ENCODE measurements at places on chromosomes 16 and 17.
A peak's percentile ranks its signal among the peaks of the same experiment; 100 is the strongest.

DNA sequence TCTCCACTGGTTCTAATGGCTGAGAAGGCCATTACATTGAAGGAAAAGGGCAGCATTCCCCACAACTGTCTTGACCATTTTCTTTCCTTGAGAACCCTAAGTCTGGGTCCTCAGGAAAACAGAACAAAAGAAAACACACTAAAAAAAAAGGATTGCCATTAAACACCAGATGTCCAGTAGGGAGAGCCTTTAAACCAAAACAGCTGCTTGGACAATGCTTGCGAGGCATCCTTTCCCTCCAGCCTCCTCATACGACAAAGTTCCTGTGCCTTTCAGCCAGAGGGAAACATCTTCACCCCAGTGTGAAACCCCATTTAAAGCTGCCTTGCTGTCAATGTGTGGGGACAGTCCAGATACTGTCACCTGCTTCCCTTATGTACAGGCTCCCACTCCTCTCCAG is 74.3 kb downstream of the MMD start:
- DNase-seq: no peak

DNA sequence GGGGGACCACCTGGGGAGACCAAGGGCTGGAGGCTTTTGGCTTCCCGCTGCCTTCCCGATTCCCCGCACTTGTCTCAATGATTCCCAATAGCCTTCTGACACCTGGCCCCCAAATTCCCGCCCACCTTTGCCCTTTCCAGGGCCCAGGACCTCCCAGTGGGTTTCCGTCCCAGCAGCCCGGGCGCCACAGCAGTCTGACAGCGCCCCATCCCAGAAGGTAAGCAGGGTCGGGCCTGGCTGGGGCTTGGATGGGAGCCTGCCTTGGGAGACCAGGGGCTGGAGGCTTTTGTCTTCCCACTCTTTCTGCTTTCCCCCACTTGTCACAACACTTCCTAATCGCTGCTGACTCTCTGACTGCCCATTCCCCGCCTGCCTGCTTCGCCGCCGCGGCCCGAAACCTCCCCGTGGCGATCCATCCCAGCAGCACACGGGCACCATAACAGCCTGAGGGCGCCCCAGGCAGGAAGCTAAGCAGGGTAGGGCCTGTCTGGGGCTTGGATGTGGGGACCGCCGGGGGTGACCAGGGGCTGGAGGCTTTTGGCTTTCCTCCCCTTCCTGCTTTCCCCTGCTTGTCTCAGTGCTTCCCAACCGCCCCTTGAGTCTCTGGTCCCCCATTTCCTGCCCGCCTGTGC is 2289.3 kb downstream of the TP53TG3F start:
- no peak for DNase-seq

DNA sequence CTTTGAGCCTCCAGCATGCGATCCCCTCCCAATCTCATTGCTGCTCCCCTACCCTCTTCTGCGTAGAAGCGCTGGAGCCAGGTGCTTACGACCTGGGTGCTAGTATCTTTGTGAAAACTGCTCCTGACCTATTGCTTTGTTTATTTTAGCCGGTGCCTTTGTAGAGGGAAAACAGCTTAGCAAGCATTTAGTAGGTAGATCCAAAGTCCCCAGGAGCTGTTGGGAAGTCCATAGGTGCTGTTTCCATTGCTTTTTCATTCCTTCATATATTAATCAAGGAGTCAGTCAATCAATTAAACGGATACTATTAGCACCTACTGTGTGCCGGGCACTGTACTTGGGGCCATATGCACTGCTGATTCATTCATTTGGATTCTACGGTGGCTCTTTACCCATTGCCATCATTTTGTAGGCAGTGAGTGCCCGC is 497.6 kb downstream of the WWOX start:
- DNase-seq: no peak

- peak; percentile 95 for DNase-seq
Observed at GRCh38 chr17:63834431-63835166, 7.1 kb upstream of the FTSJ3 start.

DNA sequence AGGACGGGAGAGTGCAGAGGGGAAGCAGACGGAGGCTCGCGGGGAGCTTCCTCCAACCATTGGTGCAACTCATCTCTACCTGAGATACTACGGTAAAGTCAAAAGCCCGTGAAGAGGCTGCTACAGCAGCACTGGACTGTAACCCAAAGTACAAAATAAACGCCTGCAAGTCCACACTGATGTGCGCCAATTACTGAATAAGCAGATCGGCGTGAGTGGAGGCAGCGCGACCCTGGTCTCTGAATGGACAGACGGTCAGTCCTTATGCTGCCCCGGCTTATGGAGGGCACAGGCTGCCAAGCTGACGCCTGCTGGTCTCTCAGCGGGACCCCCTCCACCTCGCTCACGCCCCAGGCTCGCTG is 58.5 kb downstream of the LMF1 start:
- DNase-seq: no peak

DNA sequence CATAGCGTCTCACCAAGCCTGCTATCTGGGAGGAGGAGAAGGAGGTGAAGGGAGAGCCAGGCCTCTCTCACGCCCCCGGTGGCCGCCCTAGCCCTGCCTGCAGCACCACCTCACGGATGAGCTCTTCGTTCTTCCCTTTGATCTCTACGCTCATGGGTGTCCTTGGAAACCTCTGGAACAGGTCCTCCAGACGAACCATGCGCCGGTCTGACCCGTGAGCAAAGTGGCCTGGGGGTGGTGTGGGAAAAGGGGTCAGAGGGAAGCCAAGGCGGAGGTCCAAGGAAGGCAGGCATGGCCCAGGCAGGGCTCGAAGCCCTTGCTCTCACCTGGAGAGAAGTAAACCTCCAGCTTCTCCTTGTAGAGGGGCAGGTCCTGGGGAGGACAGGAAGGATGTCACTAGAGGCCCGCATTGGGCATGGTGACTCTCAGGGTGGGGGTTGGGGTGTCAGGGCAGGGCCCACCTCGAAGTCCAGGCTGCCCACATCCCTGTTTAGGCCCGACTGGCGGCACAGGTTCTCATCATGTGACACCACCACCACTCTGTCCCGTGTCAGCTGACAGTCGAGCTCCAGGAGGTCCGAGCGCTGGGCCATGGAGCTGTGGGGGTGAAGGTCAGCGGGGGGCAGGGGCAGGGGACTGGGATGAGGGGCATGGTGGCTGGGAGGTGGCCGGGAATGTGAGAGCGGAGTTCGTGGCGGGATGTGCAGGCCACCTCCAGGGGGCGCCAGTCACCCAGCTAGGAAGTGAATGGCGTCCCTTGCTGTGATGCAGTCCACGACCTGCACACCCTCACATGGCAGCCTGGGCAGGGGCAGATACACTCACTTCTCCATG is 923 bp downstream of the GDPD3 start:
- peak; percentile 77 for DNase-seq

GRCh38 chr16:15980329-15980728 is 30.9 kb downstream of the ABCC1 start:
- no peak for DNase-seq

GRCh38 chr16:67530013-67530939 is 1.6 kb downstream of the RIPOR1 start:
- no peak for DNase-seq

DNA sequence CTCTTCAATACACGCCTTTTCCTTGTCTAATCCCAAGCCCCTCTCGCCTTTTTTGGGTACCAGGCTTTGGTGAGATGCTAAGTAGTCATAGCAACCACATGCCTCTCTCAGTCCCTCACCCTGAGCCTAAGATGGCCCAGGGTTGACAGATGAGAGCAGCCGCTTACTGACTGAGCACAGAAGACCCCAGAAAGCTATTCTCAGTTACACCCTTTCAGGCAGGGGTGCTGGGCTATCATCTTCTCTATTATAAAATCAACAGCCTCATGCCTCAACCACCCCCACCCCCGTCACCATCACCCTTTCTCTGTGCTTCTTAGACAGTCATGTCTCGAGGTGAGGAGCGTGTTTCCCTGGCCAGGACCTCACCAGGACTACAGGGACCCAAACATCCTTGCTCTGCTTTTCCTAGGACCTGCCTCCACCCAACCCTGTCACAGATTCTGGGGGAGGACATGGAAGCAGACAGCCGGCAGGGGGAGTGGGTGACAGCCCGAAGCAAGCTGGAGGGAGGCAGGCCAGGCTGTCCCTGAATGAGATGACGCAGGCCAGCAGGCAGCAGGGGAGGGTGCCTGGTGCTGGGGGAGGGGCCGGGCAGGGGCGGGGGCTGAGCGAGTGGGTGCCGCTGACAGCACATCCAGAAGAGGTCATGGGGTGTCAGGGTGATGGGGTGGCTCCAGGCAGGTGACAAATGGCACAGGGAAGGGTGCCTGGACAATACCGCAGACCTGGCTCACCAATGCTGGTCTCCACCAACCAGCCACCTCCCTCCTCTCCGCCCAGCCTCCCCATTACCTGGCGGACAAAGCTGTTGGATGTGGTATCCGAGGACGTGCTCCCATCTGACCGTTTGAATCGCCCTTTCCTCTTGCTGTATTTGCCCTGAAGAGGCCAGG is 3.1 kb downstream of the CACNB1 start:
- DNase-seq: peak; percentile 72

GRCh38 chr16:2096853-2097595 is 38.7 kb downstream of the PKD1 start:
- DNase-seq: no peak

DNA sequence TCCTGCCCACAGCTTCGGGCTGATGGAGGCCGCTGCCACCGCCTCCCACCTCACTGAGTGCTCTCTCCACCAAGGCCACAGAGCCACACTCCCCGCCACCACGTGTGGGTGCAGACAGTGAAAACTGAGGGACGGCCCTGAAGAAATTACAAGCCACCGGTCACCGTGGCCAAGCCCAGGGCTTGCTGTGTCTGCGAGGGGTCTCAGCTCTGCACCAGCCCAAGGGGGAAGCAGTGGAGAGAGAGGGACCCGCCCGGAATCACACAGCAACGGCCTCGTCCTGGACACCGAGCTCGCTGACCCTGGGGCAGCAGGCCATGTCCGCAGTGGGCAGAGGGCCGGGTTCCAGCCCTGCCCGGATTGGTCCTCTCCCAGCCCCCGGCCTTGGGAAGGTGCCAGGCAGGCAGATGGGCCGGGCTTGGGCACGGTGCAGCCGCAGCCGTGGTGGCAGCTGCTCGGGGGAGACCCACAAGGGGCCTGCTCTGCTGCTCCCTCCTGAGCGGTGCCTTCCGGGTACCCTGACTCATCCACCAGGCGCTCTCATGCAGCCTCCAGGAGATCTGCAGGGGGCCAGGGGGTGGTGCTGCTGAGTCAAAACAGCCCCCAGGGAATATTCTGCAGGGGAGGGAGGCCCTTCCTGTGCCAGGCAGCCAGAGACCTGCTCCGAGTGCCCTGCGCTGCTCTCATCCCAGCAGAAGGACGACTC is 52.0 kb downstream of the CBFA2T3 start:
- DNase-seq: peak; percentile 97

DNA sequence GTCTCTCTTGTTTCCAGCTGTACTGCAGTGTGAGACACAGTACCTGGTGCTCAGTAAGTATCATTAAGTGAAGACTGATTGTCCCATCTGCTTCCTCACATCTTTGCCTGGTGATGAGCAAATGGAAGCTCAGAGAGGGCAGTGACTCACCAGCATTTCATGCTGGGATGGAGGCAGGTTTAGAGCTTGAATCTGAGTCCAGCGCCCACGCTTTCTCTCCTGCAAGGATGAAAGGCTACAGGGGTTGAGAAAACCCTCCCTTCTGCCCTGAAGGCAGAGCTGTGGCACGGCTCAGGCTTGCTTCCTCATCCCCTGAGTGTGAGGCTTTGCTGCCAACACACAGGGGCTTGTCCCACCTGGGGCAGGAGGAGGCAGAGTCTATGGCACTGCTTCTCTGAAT is 1.5 kb upstream of the RNF112 start:
- peak; percentile 20 for DNase-seq

DNA sequence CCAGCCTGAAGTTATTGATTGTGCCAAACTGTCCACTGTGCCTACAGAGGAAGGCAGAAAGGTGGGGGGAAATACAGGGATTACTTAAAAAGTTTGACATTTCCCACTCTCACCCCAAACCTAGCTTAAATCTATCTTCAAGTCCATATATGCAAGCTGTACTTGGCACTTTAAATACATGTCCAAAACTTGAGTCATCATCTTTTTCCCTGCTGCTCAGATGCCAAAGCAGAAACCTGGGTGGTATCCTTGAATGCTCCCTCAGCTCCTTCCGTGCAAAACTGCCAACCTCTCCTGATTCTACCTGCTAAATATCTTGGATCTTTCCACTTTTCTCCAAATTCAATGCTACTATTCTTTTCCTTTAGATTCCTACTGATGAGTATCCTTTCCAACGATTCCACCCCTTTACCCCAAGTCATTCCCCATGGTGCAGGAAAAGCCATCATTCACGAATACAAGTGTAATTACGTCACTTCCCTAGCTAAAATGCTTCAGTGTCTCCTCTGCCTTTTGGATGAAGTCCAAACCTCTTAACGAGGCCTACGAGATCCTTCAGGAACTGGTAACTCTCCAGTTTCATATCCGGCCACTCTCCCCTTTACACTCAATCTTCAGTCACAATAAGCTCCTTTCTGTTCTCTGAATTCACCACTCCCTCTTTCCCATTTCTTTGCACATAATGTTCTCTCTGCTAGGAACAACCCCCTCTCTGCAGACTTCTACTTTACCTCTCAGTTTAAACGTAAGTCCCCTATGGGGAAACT is 9.3 kb downstream of the BECN1 start:
- peak; percentile 84 for DNase-seq

DNA sequence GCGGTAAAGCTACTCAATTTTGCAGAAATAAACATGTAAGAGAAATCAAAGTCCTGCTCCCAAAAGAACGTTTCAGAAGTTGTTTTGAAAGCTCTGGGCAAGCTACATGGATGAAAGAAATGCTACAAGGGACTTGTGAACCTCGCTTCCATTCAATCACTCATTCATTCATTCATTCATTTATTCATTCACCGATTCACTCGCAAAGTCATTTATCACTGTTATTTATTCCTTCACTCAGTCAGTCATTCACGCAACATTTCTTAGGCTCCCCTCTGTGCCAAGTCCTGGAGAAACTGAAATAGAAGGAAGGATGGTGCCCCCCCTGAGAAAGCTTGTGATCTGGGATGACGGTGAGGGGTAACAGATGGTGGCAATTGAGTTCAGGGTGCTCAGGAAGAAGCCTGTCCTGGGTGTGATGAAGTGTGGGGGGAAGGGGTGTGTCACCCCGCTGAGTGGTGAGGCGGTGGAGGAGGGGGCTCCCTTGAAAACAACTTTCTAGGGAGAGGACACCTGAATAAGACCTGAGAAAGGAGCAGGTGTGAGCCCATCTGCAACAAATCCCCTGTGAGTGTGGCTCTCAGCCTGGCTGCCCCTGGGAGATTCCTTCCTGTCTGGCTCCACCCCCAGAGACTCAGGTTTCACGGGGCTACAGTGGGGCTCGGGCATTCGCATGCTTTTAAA is 36.3 kb upstream of the PRSS54 start:
- DNase-seq: peak; percentile 50

GRCh38 chr16:50697881-50698767 is 4.7 kb downstream of the NOD2 start:
- DNase-seq: no peak
